Activated CD4-positive, CD25-positive, alpha-beta regulatory T cell treated with anti-CD3 and anti-CD28 coated beads, Interleukin-2, amount 50 U/mL, for 16 hours (primary cell): ENCODE measurements at places on chromosomes 5 and 9.

- DNase-seq = no peak
Measured at GRCh38 chr5:1027631-1028441, 19.2 kb downstream of the NKD2 start.

DNA sequence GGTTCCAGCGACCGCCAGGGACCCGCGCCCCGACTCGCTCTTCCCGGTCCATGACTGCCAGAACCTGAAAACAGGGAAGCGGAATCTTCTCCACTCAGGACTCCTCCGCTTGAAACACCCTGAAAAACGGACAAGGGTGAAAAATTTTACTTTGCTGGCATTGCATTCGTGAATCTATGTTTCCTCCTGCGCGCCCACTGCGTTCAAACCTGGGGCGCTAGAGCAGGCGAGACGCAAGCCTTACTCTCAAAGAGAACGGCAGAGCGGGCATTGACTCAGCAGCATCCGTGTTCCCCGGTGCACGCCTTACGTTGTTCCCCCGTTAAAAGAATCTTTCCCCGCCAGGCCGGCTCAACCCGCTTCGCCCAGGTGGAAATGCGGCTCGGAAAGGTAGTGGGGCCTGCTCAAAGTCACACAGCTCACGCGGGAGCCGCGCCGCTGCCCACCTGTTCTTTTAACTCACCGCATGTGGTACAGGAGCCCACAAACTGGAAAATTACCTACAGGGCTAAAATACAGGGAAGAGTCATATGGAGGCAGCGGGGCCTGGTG is 999 bp upstream of the DRD1 start:
- no peak for DNase-seq

DNA sequence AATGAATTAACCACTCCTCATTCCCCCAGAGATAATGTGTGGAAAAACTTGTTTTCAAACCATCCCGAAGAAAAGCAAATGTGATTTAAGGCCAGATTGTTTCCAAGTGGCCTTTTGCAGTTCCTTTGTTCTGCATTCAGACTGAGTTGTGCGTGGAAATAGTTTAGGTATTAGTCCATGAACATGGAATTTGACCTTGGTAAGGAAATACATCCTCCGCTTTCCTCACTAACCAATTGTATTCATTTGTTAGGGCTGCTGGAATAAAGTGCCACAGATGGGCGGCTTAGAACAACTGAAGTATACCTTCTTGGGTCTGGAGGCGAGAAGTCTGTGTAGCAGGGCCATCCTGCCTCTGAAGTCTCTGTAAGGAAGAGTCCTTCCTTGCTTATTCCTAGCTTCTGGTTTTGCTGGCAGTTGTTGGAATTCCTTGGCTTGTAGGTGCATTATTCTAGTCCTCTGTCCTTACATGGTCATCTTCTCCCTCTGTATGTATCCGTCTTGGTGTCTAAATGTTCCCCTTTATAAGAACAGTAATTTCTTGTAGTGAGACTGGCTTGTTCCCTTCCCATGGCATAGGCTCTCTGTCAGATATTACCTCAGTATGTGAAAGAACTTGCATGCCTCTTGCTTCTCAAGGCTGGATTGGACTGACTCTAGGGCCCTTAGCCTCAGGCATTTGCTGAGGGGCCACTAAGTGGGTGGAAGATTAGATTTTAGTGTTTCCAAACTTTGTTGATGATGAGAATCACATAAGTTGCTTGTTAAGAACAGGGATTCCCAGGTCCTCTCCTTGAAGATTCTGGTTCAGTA is 53.9 kb downstream of the RAI14 start:
- no peak for DNase-seq

GRCh38 chr5:169164481-169164925 is 136.4 kb downstream of the SLIT3 start:
- no peak for DNase-seq

DNA sequence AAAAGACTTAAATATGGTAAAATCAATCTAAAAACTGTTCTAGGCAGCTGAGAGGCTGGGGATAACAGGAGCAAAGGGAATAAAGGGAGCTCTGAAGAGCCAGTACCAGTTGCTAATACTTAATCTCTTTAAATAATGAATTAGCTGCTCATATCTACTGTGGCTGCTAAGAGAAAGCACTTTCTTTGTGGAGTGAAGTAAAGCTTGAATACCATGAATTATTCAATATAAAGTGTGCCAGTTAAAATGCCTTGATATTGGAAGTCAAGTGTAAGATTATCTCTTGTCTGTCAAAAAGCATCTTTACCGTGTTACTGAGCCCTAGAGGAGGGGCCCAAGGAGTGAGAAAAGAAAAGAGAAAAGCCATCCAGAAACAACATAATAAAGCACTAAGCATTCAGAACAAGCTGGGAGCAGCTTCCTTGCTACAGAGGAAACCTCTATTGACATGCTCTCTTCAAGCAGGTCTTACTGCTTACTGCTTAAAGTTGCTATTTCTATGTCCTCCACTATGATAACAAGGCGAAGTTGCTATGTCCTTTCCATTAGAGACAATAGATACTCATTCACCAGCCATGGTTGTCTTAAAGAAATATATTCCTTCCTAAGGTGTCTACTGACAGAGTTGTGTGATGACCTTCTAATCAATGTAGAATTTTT is 297.4 kb downstream of the CETN3 start:
- DNase-seq = no peak

- no peak for DNase-seq
Measured at GRCh38 chr9:113579283-113580040, 115.9 kb downstream of the RGS3 start.

- no peak for DNase-seq
Measured at GRCh38 chr5:1703352-1704050, 96.1 kb downstream of the MRPL36 start.

GRCh38 chr5:158133369-158133768 is 274.4 kb upstream of the CLINT1 start:
- no peak for DNase-seq

DNA sequence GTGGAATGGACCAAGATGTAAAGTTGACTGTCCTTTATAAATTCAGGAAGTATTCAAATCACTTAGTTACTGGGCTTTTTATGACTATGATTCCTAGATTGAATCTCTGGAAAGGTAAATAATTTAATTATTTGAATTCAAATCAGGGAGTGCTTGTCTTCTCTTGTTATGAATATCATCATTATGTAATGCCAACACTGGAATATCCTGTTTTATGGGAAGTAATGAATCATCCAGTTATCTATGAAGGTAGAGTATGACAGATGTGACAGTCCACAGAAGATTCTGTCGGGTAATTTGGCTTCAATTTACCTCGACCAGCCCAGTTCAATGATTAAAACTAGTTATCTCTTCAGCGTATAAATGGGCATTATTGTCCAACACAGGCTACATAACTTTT is 141.0 kb upstream of the NUDT12 start:
- DNase-seq = no peak

GRCh38 chr9:87638292-87638691 is 87.6 kb upstream of the CTSL start:
- no peak for DNase-seq

- no peak for DNase-seq
Measured at GRCh38 chr9:86585422-86586143, 231.4 kb upstream of the TUT7 start.

- no peak for DNase-seq
Measured at GRCh38 chr5:161921781-161922180, 73.9 kb downstream of the GABRA1 start.

GRCh38 chr5:16140417-16140816 is 39.2 kb downstream of the MARCHF11 start:
- no peak for DNase-seq

GRCh38 chr5:123882319-123882964 is 370.5 kb downstream of the CSNK1G3 start:
- DNase-seq = no peak

GRCh38 chr5:111572561-111572960 is 60.2 kb upstream of the STARD4 start:
- DNase-seq = no peak

- DNase-seq = no peak
Measured at GRCh38 chr5:60727033-60727679, 27.2 kb upstream of the DEPDC1B start.

- DNase-seq = no peak
Measured at GRCh38 chr5:106860398-106861044, 810.2 kb downstream of the EFNA5 start.

DNA sequence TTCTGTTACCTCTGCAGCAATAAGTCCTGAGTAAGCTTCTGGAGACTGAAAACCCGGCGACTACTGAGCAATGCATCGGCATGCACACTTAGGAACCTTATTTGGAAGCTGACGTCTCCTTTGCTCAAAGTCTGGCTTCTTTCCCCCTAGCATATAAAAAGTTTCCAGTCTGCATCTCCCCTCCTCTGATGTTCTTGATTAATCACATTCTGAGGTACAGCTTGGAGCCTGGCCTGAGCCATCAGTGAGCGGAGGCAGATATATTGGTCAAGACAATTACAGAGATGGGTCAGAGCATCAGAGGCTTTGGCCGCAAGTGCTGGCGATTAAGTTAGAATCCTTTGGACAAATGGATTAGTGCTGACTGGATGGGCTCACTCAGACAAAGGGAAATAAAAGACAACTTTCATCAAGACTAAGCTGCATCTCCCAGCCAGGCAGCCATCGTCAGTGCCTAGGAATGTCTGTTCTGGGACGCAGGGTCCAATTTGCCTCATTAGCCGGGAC is 140.7 kb downstream of the MTX3 start:
- DNase-seq = no peak

GRCh38 chr5:15889001-15889400 is 290.6 kb downstream of the MARCHF11 start:
- no peak for DNase-seq
